ENCODE measurements at places on chromosomes 12 and 14.
A peak's percentile ranks its signal among the peaks of the same experiment; 100 is the strongest.

DNA sequence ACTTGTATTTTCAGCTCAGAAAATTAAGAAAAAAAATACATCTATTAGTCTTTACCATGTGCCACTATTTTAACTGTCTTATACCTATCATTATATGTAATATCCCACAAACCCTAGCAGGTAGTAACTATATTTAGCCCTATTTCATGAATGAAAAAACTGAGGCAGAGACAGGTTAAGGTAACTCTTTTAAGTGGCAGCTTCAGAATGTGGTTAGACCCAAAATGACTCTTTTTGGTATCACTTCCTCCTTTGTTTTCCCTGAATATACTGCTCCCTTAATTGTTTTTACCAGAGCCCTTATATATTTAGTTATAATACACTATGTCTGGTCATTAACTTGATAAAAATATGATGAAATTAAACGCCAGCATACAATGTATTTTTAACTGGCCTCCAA lies 235.6 kb upstream of the RPL10L start:
- no peak for DNase-seq

DNA sequence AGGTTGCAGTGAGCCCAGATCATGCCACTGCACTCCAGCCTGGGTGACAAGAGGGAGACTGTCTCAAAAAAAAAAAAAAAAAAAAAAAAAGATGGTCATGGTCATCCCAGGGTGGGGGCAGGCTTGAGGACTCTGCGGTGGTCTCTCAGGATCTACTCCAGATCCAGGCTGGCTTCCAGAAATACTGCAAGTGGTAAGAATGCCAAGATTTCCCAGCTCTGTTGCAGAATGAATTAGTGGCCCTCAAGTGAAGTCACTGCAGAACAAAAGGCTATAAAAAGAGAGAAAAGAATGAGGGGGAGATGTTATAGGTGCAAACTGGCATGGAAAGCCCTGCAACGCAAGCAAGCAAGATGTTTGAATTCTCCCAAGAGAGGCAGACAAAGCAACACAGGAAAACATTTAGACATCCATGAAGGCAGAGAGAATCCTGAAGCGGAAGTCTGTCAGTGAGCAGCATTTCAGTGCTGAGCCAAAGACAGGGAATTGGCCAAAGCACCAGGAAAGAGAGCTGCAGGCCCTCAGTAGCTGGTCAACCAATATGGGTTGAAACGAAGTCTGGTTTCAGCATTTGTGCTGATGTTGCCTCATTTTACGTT lies 31.9 kb upstream of the ETFBKMT start:
- DNase-seq, result no peak

GRCh38 chr12:2697057-2697800 lies 97.5 kb upstream of the FKBP4 start:
- DNase-seq, result no peak

GRCh38 chr12:66813137-66813892 lies 134.4 kb upstream of the GRIP1 start:
- DNase-seq, result no peak

DNA sequence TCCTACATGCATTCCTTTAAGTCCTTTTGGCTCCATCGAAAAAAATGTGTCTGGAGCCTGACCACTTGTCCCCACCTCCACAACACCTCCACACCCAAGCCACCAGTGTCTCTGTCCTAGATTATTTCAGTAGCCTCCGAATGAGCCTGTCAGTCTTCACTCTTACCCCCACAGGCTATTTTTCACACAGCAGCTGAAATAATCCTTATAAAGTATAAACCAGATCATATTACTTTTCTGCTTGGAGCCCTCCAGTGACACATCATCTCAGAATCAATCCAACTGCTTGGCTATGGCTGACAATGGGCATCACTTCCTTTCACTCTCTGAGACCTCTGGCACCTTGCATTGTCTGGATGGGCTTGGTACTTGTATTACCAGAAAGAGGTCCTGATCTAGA lies 44.9 kb downstream of the BBS10 start:
- DNase-seq, result no peak

- peak; percentile 33 for DNase-seq
Measured at GRCh38 chr12:113149361-113150150, at the start of gene CFAP73. Gene CFAP73 (plus strand): TSS chr12:113149724. CDS start chr12:113149858, 134 bp downstream.

Measured in GOT3 (cell line).